ENCODE measurements at places on chromosomes 3 and 15.

- no peak for DNase-seq
These were observed 95.6 kb downstream of the OCA2 start for GRCh38 chr15:28003302-28004037.

DNA sequence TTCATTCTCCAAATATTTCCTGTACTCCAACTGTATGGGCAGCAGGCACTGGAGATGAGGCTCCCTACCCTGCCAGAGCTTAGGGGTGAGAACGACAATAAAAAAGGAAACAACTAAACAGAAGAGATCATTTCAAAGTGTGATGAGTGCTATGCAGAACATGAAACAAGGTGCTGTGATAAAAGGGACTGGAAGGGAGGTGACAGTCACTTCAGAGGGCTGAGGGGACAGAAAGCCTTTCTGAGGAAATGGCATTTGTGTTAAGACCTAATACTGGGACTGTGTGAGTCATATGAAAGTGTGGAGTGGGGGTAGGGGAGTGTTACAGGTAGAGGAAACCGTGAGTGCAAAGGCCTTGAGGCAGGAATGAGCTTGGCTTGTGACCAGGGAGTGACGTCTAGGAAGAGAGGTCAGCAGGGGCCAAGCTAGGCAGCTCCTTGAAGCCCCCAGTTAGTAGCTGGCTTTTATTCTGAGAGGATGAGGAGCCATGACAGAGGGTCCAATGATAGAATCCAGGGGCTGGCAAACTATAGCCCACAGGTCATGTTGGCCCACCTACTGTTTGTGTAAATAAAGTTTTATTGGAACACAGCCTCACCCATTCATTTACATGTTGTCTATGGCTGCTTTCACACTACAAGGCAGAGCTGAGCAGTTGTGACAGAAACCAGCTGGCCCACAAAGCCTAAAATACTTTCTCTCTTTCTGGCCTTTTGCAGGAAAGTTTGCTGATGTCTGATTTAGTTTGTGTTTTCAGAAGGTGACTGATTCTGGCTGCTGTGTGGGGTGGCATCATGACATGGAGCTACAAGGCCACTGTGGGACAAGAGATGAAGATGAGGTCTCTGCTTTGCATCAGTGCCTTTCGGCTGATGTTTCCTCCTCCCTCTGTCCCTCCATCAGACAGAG is 56.6 kb downstream of the LSM3 start:
- DNase-seq: no peak

DNA sequence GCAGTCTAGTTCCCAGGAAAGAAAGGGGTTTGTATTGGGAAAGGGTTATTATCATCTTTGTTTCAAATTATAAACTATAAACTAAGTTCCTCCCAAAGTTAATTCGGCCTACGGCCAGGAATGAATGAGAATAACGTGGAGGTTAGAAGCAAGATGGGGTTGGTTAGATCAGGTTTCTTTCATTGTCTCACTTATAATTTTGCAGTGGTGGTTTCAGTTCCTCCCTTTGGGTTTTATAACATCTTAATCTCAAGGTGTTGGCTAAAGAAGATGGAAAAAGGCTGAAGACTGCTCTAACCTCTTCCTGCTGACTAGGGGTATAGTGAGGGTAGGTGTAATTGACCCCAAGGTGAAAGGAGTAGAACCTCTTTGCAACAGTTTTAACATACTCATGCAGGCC is 1050.7 kb downstream of the OTOL1 start:
- DNase-seq: no peak

DNA sequence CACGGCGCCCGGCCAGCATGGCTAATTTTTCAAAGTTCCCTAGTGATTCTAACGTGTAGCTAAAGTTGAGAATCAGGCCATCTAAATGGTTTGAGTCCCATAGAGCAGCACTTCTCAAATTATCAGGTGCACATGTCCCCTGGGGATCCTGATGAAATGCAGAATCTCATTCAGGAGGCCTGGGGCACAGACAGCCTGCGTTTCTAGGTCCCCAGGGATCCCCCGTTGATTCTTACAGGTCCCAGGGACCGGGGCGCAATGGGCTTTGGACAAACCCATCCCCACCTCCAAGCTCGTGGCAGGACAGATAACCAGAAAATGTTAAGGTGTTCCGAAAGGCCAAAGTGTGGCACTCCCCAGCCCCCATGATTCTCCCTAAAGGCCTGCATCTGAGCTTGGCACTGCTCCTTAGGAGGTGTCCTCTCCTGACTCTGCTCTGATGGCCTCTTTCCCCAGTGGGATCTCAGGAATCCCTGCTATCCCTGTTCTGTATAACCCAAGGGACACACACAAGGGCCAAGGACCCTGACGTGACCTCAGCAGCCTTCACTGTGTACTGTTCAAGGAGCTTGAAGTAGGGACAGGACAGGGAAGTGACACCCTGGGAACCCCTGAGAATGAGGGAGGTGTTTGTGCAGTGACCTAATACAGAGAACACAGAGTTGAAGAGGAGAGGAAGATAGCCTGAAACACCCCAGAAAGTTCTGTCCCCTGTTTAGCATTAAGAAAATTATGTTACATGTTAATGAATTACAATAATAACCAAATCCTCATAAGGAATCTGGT is 8.0 kb downstream of the LRRK1 start:
- DNase-seq: no peak

GRCh38 chr3:73140772-73141442 is 79.4 kb downstream of the EBLN2 start:
- no peak for DNase-seq

DNA sequence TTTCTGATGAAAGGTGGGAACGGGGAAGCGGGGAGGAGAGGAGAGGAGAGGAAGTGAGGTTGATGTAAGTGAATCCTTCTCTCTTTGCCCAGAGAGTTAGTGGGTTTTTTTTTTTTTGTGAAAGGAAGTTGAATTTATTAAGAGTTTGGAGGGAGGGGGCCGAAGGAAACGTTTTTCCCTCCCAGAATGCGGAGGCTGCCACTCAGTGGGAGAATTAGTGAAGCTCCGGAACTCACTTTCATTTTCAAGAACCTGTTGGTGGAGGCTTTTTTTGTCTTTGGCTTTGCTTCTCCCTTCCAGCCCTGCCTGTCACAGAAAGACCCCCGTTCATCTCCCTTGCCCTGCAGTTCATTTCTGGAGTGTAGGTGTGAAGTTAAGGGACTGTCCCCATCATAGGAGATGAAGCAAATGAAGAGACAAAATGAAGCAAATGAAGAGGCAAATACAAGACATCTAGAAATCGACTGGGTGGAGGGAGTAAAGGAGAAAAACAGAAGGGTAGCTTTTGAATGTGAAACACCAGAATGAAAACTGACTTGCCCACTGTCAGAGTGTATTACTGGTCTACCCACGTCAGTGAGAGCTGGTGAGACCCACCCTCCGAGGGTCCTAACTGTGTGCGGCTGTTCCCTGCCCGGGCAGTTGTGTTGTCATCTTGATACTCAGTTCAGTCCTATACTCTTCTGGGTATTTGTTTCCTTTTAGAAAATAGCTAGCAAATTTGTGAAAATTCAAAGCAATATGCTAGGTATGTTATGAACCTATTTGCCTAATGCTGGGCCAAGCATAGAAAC is 91.5 kb downstream of the ITPR1 start:
- DNase-seq: no peak

GRCh38 chr15:40957581-40958051 is 4.3 kb downstream of the CHAC1 start:
- no peak for DNase-seq

DNA sequence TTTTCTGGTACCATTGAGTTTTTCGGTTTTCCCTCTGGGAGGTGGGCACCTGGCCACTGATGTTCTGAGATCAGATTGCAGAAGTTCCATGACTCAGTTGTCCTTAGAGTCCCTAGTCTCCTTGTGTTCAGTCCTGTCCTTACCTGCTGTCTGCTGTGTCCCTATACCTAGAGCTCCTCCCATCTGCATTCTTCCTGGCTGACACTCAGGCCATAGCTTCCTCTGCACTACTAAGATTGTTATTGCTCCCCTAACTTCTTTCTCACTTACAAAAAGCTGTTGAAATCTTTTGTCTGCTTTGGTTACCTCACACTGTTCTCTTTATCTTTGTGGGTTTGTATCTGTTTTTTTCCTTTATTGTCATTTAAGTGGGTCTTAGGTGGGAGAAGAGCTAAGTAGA is 13.2 kb downstream of the USP3 start:
- no peak for DNase-seq

DNA sequence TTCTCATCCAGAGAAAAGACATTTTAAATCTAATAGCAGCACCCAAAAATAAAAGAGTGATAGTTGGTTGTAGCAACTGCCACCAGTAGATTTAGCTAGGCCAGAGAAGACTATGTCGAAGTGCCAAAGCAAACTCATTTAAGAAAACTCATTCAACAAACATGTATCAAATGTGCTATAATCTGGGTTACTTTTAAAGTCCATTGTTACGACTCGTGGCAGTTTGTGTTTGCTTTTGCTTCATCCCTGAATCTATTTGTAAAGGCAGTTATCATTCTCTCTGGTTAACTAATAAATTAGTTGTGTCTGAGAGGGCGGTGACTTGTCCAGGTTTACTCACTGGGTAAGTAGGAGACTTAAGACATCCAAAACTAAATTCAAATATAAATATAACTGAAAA is 159.4 kb downstream of the ZIC4 start:
- no peak for DNase-seq

DNA sequence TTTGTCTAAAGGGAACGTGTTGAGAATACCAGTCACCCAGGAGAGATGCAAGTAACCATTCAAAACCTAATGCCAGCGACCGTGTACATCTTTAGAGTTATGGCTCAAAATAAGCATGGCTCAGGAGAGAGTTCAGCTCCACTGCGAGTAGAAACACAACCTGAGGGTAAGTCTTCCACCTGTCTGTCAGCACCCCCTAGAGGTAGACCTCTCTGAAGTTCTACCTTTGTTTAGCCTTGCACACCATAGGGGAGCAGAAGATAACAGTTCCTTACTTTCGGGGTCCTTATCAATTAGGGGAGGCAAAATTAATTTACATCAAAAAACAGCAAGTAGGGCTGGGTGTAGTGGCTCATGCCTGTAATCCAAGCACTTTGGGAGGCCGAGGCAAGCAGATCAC is 124.4 kb downstream of the HCN4 start:
- no peak for DNase-seq

DNA sequence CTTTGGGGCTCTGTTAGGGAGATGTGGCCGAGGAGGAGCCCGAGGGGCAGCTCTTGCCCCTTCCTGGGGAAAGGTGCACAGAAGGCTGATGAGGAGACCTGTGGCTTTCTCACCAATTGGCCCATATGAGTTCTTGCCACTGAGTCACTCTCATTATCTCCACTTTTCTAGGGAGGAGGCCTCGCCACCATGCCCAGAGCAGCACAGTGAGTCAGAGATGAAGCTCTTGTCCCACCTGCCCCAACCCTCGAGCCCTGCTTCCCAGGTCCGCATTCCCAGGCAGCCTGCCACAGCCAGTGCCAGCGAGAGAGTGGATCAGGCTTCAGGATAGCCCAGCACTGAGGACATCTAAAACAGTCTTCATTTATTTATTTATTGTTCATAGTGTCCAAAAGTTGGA is 53.5 kb downstream of the AMOTL2 start:
- DNase-seq: peak; percentile 54

GRCh38 chr3:54004335-54004734 is 112.7 kb upstream of the SELENOK start:
- DNase-seq: no peak

DNA sequence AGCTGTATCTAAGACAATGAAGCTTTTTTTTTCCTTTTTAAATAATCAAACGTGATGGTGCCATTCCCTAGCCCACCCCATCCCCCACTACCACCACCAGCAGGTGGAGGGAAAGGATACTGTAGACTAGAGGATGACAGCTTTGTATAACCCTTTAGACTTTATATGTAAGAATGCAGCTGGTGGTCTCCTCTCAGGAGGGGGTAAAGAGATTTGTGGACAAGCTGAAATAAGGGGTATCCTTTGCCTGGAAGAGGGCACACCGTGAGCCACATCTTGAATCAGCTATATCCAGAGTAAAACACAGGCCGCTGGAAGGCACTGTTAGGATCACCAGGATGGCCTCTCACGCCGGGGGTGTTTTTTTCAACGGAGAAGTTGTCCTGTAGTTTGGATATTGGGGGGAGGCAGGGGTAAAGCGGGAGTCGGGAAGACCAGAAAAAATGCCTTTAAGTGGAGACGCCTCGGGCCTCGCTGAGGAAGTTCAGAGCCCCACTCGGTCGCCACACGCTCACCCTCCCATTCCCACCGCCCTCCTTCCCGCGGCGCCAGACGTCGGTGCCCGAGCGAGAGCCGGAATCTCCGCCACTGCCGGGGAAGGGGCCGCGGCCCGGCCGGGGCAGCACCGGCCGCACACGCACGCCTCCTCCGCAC is 986 bp downstream of the KPNA4 start:
- no peak for DNase-seq

DNA sequence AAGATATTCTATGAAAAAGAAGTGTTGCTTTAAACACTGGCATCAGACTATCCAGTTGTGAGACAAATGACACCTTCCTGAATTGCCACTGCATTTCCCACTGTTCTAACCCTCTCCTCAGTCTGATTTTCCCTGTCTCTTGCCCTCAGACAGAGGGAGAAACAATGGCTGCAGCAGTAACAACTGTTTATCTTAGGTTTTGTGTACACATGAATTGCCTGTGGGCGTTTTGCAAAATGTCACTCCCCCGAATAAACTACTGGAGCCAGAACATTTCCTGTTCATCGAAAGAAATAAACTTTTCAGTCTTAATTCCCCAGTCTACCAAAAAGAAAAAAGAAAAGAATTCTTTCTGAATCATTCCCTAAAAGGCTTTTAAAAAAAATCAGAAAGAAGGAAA is 155.1 kb downstream of the MAGI1 start:
- DNase-seq: no peak

- DNase-seq: no peak
These were observed 30.5 kb upstream of the TRPC1 start for GRCh38 chr3:142693136-142693853.

DNA sequence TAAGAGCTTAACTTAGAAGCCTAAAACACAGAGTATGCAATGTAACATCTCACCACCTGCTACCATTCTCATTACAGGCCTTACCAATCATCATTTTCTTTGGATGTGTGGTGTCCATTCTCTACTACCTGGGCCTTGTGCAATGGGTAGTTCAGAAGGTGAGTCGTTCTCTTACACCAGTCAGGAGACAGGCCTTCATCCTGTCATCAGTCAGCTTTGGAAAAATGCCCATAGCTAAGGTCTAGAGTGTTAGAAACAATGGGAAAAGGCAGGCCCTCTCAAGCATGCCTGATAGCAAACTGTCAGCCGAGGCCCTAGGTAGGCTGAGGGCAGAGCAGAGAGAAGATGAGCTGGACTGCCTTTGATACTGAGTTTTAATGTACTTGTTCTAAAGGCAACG is 13.5 kb downstream of the SLC28A2 start:
- no peak for DNase-seq

DNA sequence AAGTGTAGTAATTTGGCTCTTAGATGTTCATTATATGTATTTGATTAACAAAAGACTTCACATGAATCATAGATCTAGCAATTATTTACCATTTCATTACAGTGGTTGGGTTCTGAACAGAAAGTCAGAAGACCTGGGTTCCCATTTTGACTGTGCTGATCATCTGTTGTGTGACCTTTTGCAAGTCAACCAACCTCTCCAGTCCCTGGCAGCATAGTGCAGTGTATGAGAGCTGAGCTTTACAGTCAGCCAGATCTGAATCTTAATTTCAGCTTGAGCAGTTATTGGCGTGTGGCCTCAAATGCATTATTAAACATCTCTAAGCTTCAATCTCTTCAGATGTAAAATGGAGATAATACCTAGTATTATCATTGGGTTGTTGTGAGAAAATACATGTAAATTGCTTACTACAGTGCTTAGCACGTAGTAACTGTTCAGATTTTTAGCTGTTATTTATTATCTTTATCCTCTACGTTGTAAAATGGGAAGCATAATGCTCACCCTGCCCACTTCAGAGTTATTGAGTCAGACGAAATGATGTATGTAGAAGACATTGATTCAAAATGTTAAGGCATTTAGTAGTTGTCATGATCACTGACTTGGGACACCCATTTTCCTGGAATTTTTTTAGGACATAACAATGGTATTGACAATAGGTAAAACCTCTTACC is 104.0 kb downstream of the KLHL25 start:
- DNase-seq: no peak
